ENCODE measurements at places on chromosomes 3 and 15.

GRCh38 chr15:92869263-92869940 lies 30.7 kb upstream of the CHD2 start:
- peak; percentile 49 for DNase-seq

DNA sequence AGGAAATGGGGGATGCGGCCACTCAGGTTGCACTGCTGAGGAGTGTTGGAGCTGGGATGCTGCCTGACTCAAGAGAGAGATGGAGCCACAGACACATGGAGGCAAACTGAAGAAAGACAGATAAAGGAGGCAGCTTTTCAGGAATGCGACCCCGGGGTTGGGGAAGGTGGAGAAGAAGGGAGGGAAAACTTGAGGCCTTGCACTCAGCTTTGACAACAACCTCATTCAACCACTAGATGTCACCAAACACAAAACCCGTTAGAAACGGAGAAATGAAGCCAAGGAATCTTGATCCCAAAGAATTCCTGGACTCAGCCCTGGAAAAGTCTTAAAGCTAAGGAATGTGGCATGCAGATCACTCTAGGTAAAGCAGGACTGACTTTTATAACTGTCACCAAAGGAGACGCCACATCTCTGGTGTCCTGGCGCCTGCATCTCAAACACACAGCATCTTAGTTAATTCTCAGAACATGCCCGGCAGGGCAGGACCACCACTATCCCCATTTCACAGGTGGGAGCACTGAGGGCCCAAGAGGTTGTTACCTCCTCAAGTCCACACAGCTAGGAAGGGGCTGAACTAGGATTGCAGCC lies 59.6 kb upstream of the LMCD1 start:
- DNase-seq: peak; percentile 25

DNA sequence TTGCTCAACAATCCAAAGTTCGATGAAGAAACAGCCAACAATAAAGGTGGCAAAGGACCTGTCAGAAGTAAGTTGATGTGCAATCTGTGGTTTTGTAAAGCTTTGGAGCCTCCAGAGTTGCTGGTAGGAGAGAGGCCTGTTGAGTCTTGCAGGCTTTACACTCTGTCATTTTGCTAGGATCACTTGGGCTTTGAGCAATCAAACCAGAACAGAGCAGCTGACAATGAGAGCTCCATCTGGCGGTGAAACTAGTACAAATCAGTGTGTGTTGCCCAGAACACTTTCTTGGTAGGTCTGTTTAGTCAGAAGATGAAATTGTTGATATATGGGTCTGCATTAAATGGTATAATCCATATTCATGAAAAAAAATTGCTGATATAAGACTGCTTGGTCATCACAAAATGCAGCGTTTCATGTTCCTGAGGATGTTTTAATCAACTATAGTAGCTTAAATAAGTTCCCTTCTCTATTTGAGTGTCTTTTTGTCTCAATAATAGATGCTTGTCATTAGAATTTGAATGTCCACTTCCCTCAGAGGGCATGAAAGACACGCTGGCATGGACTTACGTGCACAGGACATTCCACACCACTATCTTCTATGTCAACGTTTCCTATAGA lies 25.7 kb downstream of the TMOD2 start:
- DNase-seq: peak; percentile 81

DNA sequence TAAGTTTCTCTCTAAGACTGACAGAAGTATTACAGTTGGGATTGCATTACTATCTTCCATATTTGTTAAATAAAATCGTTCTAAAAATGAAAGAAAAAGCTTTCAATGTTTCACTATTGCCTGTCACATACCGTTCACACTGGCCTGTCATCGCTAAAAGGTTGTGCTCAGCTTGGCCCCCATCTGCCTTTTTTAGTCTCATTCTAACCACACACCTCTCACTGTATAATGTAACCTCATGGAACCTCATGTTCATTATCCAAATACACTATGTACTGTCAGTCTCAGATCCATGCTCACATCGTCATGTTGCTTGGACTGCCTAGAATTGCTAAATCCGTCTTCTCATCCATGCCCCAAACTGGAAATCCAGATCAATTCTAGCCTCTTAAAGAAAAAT lies 637.8 kb upstream of the ROBO1 start:
- DNase-seq: no peak

All from lower leg skin (tissue), 4 donors.